Foreskin melanocyte (primary cell): ENCODE measurements at places on chromosomes 16 and 17.

GRCh38 chr17:49694847-49695697 lies 12.7 kb downstream of the SLC35B1 start:
- no peak for DNase-seq

DNA sequence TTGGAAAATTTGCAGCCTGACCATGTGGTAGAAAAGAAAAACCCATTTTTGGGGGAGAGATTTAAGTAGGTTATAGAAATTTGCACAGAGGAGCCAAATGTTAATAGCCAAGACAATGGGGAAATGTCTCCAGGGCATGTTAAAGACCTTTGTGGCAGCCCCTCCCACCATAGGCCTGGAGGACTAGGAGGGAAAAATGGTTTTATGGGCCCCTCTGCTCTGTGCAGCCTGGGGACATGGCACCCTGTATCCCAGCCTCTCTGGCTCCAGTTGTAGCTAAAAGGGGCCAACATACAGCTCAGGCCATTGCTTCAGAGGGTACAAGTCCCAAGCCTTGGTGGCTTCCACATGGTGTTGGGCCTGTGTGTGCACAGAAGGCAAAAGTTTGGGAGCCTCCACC lies 245.9 kb upstream of the AXIN2 start:
- no peak for DNase-seq

DNA sequence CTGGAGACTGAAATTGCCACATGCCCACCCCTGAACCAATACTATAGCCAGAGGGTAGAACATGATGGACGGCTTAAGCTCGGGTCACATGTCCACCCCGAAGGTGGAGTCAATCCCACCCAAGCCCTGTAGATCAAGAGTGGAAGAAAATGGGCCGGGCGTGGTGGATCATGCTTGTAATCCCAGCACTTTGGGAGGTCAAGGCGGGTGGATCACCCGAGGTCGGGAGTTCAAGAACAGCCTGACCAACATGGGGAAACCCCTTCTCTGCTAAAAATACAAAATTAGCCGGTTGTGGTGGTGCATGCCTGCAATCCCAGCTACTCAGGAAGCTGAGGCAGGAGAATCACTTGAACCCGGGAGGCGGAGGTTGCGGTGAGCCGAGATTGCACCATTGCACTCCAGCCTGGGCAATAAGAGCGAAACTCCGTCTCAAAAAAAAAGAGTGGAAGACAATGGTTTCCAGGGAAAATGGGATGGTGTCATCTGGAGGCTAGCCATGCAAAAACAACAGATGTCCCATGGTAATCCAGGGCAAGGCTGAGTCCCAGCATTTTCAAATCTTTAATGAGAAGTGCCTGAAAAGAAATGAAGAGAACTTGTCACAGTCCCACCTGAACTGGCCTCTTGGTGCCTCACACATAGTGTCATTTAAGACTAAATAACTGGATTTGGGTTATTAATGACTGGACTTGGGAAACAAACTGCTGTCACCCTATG lies 30.1 kb downstream of the CD300LF start:
- DNase-seq, result no peak

- DNase-seq, result no peak
Measured at GRCh38 chr17:13457783-13458182, 143.9 kb downstream of the HS3ST3A1 start.

DNA sequence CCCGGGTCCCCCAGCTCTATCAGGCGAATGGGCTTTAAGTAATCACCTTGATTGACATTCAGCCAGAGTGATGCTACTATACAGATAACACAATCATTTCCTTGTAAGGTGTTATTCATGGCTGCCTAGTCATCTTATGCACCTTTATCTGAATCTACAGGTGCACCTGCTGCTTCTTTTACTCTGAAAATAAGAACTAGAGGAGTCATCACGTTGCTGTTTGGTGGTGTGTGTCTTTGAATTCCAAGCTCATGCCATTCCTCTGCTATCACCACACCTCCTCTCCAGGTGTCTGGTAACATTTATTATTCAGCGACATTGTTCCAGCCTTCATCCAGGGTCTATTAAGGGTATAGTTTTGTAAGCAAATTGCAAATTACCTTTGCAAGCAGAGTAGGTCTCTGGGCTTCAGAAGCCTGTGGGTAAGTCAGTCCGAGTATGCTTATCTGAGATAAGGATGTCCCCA lies 51.9 kb downstream of the NOS2 start:
- DNase-seq, result no peak

DNA sequence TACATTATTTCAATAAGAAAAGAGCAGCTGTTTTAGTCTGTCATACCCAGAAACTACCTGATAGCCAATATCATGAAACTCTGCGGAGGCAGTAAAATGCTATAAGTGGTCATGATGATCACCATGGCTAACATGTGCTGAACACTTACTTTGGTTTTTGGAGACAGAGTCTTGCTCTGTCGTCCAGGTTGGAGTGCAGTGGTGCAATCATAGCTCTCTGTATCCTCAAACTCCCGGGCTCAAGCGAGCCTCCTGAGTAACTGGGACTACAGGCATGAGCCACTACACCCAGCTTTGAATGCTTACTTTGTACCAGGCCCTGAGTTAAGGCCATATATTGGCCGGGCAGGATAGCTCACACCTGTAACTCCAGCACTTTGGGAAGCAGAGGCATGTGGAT lies 101.2 kb upstream of the DHX40 start:
- DNase-seq, result no peak
